ENCODE measurements at places on chromosomes 12 and 14.

GRCh38 chr12:114668151-114668885, 15.7 kb downstream of the TBX3 start:
- no peak for DNase-seq

- DNase-seq: no peak
Measured at GRCh38 chr14:66380143-66380542, 106.0 kb upstream of the CCDC196 start.

GRCh38 chr12:95663525-95663924, 112.2 kb upstream of the USP44 start:
- no peak for DNase-seq

DNA sequence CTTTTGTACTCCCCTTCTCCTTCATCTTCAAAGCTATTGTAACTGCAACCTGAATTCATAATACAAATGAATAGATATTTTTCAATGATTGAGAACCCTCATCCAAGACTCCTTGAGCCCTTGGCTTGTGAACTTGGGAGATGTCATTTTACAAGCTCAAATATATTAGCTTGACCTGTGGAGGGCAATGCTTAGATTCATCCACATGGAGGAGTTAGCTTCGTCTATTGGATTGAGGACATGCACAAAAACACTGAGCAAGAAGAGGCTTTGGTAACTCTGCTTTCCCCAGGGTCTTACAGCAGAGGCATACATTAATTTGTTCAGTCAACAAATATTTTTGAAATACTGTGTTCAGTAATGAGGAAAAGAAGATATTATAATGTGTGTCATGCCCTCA, 101.1 kb downstream of the OTOGL start:
- DNase-seq: no peak

DNA sequence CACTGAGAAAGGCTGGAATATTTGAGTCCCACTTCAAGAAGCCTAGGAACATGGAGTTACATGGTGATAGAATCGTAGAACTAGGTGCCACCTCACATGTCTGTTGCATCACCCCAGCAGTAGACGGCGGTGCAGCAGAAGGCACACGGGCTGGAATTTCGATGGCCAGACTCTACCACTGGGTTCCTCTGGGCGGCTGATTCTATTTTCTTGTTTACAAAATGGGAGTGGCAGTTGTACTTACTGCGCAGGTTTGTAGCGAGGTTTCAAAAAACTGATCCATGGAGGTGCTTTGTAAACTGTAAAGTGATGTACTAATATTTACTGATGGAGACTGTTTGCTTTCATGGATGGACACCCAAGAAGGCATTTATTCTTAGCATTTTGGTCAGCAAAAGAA, 45.7 kb downstream of the WDR20 start:
- no peak for DNase-seq

DNA sequence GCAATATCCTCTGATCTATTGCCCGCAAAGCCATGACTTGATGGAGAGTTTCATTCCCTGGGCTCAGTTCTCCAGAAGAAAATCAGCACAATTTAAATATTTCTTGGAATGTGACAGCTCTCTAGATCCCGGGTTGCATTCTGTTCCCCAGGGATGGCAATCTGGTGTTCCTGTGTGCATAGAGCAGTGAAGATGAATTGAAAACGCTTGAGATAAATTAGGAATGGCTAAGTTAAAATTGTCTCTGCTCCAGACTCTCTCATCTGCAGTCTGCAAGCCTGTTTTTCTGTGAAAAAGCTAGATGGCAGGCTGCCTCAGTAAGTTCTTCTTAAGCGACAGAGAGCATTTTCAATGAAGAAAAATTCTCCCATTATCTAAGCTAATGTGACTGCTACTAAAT, 582.5 kb upstream of the MGAT4C start:
- DNase-seq: no peak

- no peak for DNase-seq
Measured at GRCh38 chr12:1544996-1545700, 49.2 kb downstream of the FBXL14 start.

DNA sequence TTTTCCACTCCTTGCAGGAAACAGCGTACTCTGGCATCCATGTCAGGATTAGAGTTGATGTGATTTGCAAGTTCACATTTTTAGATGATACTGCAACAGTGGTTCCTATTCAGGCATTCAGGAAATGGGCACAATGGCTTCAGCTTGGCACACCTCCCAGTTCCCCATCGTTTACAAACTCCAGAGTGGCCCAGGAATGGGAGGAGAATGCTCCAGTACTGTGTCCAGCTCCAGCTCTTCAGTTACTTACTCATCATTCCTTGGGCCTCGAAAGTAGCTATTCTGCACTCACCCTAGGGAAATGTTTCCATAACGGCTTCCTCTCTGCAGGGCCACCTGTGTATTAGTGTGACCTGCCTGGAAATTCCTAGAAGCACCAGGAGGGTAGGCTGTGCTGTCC, 239.7 kb upstream of the RGS6 start:
- DNase-seq: no peak

DNA sequence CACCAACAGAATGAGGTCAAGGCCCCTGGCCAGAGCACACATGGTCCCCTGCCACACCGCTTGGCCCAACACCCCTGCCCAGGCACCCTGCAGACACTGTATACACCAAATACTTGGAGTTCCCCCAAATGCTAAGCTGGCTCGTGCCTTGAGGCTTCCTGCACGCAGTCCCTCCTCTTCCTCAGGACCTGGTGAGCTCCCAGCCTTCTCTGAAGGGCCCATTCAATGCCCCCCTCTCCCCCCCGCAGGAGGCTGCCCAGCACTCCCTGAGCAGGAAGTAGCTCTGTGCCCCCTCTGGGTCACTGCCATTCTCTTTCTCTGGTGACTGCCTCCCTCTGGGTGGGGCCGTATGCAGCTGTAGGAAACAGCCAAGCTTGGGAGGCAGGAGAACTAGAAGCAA, 75.3 kb downstream of the ITPK1 start:
- no peak for DNase-seq

DNA sequence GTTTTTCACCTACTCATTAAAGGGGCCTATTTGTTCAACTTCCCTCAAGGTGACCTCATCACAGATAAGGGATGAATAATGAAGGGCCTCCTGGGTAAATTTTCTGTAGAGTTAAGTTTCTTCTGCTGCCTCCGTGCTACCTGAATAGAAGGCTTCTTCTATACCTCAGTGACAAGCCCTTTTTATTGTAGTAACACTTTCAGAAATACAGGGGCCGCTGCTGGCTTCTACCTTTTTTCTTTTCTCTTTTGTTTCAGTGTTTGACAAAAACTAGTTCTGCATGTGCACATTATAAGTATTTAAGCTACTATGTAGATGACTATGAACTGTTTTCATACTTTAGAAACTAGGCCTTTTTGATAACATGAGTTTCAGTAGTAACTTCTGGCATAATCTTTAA, 207.0 kb downstream of the NAV3 start:
- no peak for DNase-seq

DNA sequence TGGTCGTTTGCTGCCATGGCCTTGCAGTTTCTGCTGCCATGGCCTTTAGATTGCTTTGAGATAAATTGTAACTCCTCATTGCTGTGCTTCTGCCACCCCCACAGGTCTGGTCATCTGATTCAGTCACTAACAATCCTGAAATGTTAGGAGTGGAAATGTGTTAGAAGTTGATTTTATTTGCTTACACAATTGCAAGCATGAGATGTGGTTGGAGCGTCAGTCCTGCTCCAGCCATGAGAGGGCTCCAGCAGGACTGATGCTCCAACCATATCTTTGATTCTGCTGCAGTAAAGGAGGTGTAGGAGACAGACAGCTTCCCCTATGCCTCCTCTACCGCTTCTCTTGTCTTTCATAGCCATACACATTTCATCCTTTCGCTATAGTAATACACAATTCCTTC, 226.8 kb upstream of the RGS6 start:
- no peak for DNase-seq

DNA sequence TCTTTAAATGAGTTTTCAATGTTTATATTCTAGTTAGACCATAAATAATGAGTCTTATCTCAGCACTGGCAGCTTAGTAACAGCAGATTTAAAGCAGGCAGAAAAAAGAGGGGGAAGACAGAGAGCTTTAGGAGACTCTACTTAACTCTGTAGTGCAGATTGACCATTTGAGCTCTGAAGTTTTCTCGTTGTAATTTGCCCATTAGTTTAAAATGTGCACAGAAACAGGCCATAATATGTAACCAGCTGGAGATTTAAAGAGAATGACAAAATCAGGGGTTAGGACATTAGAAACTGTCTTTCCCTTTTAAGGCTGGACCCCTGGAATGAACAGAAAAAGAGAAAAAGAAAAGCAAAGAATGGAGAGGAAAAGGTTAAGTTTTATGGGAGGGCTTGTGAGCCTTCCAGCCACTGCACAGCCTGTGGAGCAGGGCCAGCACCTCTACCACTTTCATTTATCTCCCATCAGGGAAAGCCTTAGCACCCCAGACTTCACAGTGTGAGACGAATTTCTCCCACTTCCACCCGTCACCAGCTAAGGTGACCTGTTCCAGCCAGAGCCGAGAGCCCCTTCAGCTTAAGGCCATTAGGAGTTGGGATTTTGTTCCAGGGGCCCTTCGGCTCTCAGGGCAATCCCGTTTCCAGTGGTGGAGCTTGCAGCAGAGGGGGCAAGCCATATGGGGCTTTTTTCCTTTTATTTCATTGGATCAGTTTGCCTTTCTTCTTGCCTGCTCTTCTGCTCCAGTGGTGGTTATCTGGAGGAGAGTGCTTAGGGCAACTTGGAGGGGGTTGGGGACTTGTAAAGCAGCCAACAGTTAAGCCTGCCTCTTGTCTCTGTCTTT, 8.0 kb downstream of the IL22 start:
- no peak for DNase-seq

DNA sequence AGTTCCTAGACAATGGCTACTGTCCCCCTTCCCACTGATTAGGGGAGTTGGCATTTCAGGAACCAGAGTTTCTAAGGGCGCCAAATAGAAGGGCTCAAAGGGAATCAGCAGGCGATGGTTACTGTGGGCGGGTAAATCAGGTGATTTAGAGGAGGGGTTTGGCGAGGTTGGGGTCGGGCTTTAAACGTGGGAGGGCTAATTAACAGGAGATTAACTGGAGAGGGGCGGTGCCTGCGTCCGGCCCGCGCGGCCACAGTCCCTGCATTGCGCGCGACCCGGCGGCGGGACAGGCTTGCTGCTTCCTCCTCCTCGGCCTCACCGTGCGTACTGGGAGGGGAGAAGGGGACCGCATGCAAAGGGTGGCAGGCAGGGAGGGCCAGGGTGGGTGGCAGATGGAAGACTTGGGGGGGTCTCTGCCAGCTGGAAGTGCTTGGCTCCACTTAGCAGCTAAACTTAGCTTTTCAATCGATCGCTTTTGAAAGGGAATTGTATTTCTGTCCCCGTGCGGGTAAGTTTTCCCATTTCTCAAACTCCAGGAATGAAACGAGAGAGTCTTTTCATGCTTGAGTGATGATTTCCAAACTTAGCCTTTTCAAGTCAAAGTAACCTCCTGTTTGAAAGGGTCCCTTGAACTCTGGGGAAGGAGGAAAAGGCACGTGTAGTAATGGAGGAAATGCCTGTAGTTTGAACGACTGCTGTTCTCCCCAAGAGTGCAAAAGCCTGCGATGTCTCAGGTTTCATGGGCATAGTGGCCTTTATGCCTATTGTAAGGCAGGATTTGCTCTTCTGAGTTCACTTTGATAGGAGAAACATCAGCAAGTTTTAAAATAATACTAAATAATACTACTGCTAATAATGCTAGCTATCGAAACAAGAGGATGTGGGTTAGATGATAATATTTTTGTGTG, at the start of gene MGST1:
TSS of gene MGST1 (plus strand) at position 255 of the 908 bp plus-strand sequence. CDS start 6,608 bp downstream, outside the sequence.
- DNase-seq: no peak

DNA sequence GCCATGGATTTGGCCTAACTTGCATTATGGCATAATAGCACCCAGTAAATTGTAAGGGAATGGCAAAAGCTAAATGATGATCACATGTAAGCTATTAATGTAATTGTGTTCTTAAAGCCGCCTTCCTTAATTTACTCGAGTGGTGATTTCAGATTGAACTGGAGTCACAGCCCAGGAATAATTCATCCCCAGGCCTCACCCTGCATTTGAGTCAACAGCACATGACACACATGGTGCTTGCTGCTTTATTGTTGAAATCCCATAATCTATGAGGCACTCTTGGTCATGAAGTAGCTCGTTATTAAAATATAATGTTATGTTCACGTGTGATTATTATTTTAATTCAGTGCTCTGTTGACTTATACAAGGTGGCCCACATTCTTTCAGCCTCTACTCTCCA, 547.5 kb downstream of the VRK1 start:
- no peak for DNase-seq

DNA sequence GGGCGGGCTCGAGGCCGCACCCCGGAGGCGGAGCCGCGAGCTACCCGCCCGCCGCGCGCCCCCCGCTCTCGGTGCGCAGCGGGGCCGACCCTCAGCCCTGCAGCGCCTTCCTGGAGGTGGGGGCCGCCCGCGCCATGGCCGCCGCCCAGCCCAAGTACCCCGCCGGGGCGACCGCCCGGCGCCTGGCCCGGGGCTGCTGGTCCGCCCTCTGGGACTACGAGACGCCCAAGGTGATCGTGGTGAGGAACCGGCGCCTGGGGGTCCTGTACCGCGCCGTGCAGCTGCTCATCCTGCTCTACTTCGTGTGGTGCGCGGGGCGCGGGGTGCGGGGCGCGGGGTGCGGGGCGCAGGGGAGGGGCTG, at the start of gene P2RX2:
TSS of gene P2RX2 (plus strand) at position 94 of the 361 bp plus-strand sequence. CDS start at position 135, 41 bp downstream.
- DNase-seq: no peak

GRCh38 chr14:97513891-97514290, 716.7 kb downstream of the VRK1 start:
- DNase-seq: no peak

- DNase-seq: no peak
Measured at GRCh38 chr12:95304673-95305198, 87.1 kb downstream of the VEZT start.

DNA sequence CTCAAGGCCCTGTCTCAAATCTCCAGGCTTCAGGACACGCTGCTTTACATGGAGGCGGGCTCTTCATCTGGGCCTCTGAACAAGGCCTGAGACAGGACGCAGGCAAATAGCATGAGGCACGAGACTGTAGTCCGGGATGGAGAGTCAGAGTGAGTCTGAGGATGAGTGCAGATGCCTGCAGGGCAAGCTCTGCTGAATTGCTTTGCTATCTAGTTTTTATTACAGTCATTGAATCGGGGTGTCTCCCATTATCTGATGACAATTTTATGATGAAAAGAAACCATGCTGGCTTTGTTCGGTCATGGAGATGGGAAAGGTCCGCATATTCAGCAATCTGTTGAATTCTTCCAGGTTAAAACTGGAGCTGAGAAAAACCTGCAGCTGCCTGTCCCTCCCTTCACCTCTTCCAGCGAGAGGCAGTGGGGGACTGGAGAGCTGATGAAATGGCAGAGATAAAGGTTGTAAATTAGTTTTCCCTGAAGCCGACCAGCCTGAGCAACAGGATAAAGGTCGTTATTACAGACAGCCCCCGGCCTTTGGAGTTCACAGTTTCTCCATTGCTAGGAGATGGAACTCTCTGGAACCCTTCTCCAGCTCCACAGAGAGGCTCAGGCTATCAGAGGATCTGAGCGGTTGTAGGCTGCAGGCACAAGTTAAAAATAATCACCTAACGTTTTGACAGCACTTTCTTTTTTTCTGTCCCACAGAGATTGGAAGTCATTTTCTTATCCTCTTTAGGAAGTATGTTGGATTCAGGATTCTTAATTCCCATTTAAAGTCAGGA, 1.3 kb upstream of the ADGRD1 start:
- DNase-seq: no peak

GRCh38 chr12:7832059-7832696, 40.5 kb downstream of the SLC2A14 start:
- no peak for DNase-seq

GRCh38 chr12:77940011-77940423, 109.3 kb downstream of the NAV3 start:
- no peak for DNase-seq

GRCh38 chr12:6945613-6946012, 1.8 kb downstream of the C12orf57 start:
- DNase-seq: no peak

Measured in stimulated activated CD4-positive, alpha-beta T cell treated with anti-CD3 and anti-CD28 coated beads, Interleukin-12 subunit alpha, Interleukin-12 subunit beta, amount 100 ng/mL, for 24 hours (primary cell).